Uterus (tissue), 4 donors: ENCODE measurements at places on chromosomes 5 and 9. TPM values are rescaled to one million over a fixed set of nuclear protein-coding genes. Genes with fewer than 3 reads are reported as not detected.

DNA sequence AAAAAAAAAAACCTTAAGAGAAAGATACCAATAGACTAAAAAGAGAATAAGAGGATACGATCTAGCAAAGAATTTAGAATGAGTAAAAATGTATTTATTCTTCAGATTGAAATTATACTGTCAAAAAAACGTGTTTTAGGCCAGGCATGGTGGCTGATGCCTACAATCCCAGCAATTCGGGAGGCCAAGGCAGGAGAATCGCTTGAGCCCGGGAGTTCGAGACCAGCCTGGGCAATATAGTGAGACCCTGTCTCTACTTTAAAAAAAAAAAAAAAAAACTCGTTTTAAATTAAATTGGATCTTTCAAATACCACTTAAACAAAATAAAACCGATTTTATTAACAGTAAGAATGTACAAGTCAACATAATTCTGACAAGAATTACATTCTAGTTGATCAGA is 41.8 kb downstream of the FBXL17 start:
- no peak overlapping the region for H3K4me3 ChIP-seq
- no peaks in the 10 kb centered on the region for H3K27me3 ChIP-seq
- no peak overlapping the region for H3K27ac ChIP-seq
- no peaks in the 10 kb centered on the region for H3K36me3 ChIP-seq
- H3K4me1 ChIP-seq, result no peaks in the 10 kb centered on the region

- no peak overlapping the region for H3K27ac ChIP-seq
- H3K4me3 ChIP-seq, result no peak overlapping the region
- no peaks in the 10 kb centered on the region for H3K4me1 ChIP-seq
- DNase-seq, result no peak
Measured at GRCh38 chr5:105751908-105752307, 1918.8 kb downstream of the EFNA5 start.

DNA sequence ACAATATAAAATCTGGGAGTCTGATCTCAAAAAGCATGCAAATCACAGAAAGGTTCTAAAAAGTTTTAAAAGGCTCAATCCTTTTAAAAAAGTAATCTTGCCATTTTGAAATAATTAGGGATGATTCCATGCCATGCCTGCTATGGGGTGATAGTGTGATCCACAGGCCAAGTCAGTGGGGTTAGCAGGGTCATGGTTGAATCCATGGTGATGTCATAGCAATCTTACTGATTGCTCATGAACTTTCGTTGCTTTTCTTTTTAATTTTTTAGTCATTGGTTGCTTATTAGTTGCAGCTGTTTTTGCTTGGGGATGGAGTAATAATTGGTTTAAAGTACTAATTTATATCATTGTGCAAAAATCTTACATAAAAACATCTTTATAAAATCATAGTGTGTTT is 485.0 kb downstream of the ENC1 start:
- H3K27me3 ChIP-seq, result no peaks in the 10 kb centered on the region
- DNase-seq, result no peak
- no peaks in the 10 kb centered on the region for H3K4me1 ChIP-seq
- no peak overlapping the region for H3K4me3 ChIP-seq

- H3K27ac ChIP-seq, result no peak overlapping the region
- DNase-seq, result no peak
- no peaks in the 10 kb centered on the region for H3K36me3 ChIP-seq
- no peaks in the 10 kb centered on the region for H3K4me1 ChIP-seq
- no peak overlapping the region for H3K4me3 ChIP-seq
Measured at GRCh38 chr5:111960476-111961215, 203.7 kb upstream of the NREP start.

- H3K27ac ChIP-seq, result no peak overlapping the region
- H3K27me3 ChIP-seq, result no peaks in the 10 kb centered on the region
- no peaks in the 10 kb centered on the region for H3K36me3 ChIP-seq
- H3K4me1 ChIP-seq, result no peaks in the 10 kb centered on the region
- DNase-seq, result no peak
Measured at GRCh38 chr5:68762201-68762600, 331.6 kb upstream of the SLC30A5 start.

DNA sequence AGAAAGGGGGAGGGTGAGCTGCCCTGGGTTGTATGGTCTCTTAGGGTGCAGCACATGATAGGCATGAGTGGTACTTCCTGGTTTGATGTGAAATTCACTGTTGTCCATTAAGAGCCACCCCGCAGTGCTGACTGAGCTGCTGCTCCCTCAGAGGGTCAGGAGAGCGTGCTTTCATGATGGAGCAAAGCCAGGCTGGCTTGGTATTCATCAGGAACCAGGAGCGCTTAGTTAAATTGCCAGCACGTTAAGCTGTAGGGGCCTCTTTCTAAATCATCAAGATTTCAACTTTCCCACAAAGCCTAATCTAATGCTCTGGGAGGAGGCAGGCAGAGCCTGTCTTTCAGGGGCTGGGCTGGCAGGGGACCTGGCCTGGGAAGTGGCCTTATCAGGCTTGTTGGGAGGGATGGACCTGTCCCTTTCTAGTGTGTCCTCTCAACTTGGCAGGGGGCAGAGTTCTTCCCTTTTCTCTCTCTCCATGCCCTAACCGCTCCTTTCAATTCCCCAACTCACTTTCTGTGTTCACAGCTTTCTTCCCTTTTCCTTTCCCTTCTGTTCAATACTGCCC is 7.9 kb downstream of the CYSTM1 start:
- no peaks in the 10 kb centered on the region for H3K27me3 ChIP-seq
- H3K4me1 ChIP-seq, result no peaks in the 10 kb centered on the region

DNA sequence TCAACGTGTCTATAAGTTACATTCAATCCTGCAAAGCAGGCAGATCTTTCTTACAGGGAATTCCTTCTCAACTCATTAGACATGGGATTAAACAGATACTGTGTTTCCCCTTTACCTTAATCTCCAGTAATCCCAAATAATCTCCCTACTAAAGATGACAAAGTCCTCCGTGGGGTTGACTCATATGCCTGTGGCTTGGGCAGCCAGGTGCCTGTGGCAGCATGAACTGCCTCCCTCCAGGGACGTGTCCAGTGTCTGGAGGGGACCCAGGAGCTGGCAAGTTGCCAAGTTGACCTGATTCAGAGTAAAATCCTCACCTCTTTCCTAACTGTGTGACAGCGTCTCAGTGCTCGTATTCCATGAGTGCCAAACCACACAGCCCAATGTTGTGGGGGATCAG is 94.6 kb upstream of the PTCH1 start:
- H3K4me1 ChIP-seq, result no peaks in the 10 kb centered on the region
- no peak for DNase-seq
- H3K27ac ChIP-seq, result no peak overlapping the region
- H3K4me3 ChIP-seq, result no peak overlapping the region

DNA sequence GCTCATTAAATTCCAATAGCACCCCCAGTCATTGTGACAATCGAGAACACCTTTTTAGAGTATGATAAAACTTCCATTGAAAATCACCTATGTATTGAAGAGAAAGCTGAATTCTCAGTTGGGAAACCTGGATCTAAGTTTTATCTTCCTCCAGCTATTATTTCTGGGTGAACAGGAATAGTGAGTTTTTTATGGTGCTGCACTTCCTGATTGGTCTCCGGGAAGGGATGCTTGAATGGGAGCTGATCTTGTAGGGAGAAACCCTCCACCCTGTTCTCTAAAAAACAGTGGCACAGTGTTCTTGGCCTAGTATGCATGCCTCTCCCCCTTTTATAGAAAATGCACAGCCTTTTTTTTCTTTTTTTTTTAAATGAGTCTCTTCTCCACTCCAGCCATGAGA is 112.2 kb downstream of the ACTBL2 start:
- H3K4me3 ChIP-seq, result no peak overlapping the region
- H3K27ac ChIP-seq, result no peak overlapping the region
- H3K4me1 ChIP-seq, result no peaks in the 10 kb centered on the region
- no peaks in the 10 kb centered on the region for H3K27me3 ChIP-seq

- no peaks in the 10 kb centered on the region for H3K36me3 ChIP-seq
- H3K4me1 ChIP-seq, result no peaks in the 10 kb centered on the region
- no peak for DNase-seq
- no peak overlapping the region for H3K4me3 ChIP-seq
Measured at GRCh38 chr5:575636-576035, 36.5 kb upstream of the CEP72 start.

DNA sequence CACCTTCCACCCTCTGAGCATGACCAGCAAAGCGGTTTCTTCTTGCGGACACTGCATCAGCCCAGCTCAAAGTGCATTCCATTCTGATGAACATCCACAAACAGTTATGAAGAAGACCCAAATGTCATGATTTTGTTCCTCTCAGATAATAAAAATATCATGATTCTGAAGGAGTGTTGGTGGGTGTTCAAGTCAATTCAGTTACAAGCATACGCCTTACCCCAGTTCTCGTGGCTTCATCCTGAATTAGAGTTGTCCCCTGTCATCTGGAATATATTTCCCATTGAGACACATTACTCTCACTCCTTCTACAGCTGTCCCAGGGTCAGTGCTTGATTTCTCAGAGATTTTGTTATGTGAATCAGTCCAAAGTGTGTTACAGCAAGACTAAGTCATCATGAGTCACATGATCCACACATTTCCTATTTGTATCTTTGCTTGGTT is 325.4 kb downstream of the RFX3 start:
- DNase-seq, result no peak
- no peaks in the 10 kb centered on the region for H3K36me3 ChIP-seq
- H3K27me3 ChIP-seq, result no peaks in the 10 kb centered on the region
- H3K4me3 ChIP-seq, result no peak overlapping the region
- no peak overlapping the region for H3K27ac ChIP-seq
- H3K4me1 ChIP-seq, result no peaks in the 10 kb centered on the region

NMUR2 gene
- total RNA-seq, result not detected

OR13D1 gene
- total RNA-seq, result not detected

TRIM14 gene
- 17.7 TPM for total RNA-seq

RORB gene
- total RNA-seq, result under 0.01 TPM
